ENCODE measurements at places on chromosomes 12 and 14. TPM values are rescaled to one million over a fixed set of nuclear protein-coding genes. Genes with fewer than 3 reads are reported as not detected.

DNA sequence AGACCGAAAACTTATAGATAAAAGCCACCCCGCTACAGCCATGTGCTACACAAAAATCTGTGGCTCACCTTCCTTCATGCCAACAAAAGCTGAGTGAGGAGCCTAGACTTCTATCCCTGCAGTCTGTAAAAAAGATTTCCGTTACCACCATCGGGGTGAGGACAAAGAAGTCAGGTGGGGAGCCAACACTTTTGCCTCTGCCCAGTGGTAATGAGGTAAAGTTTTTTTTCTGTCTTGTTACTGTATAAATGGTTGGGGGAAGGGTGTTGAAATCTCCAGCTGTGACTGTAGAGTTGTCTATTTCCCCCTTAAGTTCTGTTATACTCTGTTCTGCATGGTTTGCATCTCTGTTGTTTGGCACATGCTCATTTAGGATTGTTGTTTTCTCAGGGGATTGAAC lies 707.8 kb downstream of the FLRT2 start:
- no peak for DNase-seq

GRCh38 chr12:108309674-108310312 lies 29.3 kb downstream of the CMKLR1 start:
- DNase-seq = no peak

DNA sequence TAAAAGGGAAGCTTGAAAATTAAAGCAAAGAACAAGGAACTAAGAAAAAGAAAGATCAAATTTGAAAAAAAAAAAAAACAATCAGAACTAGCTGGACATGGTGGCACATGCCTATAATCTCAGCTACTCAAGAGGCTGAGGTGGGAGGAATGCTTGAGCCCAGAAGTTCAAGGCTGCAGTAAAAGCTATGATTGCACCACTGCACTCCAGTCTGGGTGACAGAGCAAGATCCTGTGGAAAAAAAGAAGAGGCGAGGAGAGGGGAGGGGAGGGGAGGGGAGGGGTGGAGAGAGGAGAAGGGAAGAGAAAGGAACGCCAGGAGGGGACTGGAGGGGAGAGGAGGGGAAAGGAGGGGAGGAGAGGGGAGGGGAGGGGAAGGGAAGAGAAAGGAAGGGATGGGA lies 43.0 kb downstream of the EEA1 start:
- no peak for DNase-seq

DNA sequence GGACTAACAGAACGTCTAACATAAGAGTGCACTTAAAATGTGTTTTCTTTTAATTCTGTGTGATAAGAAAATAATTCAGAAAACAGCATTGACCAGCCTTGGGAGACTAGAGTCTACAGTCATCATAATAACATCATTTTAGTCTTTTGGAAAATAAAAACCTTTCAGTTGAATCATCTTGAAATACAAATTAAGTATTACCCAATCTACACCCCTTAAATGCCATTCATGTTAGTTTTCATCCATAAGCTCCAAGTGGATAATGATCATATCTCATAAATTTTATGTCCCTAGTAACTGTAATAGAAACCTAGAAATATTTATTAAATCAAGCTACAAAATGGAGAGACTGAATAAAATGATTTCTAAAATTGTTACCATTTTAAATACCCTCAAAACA lies 32.4 kb downstream of the EPS8 start:
- no peak for DNase-seq

- DNase-seq = no peak
Observed at GRCh38 chr14:22380571-22381407, 208.2 kb downstream of the DAD1 start.

GRCh38 chr14:21978184-21978998 lies 304.8 kb upstream of the OR4E1 start:
- DNase-seq = peak; percentile 79

- no peak for DNase-seq
Observed at GRCh38 chr14:90836692-90837063, 20.4 kb upstream of the TTC7B start.

DNA sequence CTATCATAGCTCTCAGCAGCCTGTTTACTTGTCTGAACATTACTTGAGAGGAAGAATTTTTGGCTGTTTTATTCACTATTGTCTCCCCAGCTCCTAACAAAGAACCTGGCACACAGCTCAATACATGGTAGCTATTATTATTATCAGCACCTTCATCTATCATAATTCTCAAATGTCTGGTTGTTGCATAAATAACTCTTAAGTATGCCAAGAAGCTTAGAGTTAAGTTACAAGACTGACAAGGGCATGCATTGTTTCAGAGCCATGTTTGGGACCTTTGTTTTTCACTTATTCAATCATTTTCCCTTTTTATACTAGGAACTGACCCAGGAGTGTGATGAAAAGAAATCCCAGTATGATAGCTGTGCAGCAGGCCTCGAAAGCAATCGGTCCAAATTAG lies 77.5 kb upstream of the ATP2A2 start:
- DNase-seq = no peak

- no peak for DNase-seq
Observed at GRCh38 chr12:127494961-127495915, 771.7 kb upstream of the TMEM132C start.

COCH gene
- total RNA-seq = 0.33 TPM

TMCC3 gene
- 0.23 TPM for total RNA-seq

MYF5 gene
- total RNA-seq = not detected

RNASE1 gene
- not detected for total RNA-seq

PPP1R36 gene
- not detected for total RNA-seq

SMCO2 gene
- 0.46 TPM for total RNA-seq

KRT82 gene
- total RNA-seq = not detected

PTHLH gene
- total RNA-seq = not detected

KCNK13 gene
- total RNA-seq = not detected

OR6C3 gene
- total RNA-seq = not detected

NR1H4 gene
- not detected for total RNA-seq

All from activated CD4-positive, alpha-beta T cell treated with anti-CD3 and anti-CD28 coated beads, Interleukin-2, amount 10 ng/mL, durations not matched to agents 7 days and 5 days (primary cell).